ENCODE measurements at places on chromosomes 7 and 10. TPM values are rescaled to one million over a fixed set of nuclear protein-coding genes. Genes with fewer than 3 reads are reported as not detected.

CREB5 gene
- polyA plus RNA-seq: 17.9 TPM

STYXL1 gene
- polyA plus RNA-seq: 53.9 TPM

C10orf90 gene
- polyA plus RNA-seq: not detected

NRCAM gene
- polyA plus RNA-seq: 0.43 TPM

MLXIPL gene
- polyA plus RNA-seq: not detected

NPY gene
- polyA plus RNA-seq: not detected

C10orf105 gene
- polyA plus RNA-seq: not detected

PPP1R9A gene
- polyA plus RNA-seq: not detected

FFAR4 gene
- not detected for polyA plus RNA-seq

PPP1R17 gene
- not detected for polyA plus RNA-seq

RADIL gene
- 0.48 TPM for polyA plus RNA-seq

NRAP gene
- polyA plus RNA-seq: not detected

ELN gene
- 15.3 TPM for polyA plus RNA-seq

AEBP1 gene
- polyA plus RNA-seq: 5.7 TPM

BMI1 gene
- 19.7 TPM for polyA plus RNA-seq

HABP2 gene
- polyA plus RNA-seq: not detected

PRKAR1B gene
- 19.8 TPM for polyA plus RNA-seq

METTL27 gene
- 4.3 TPM for polyA plus RNA-seq

IDI2 gene
- not detected for polyA plus RNA-seq

CTNNA3 gene
- 0.19 TPM for polyA plus RNA-seq

LRRC61 gene
- 0.07 TPM for polyA plus RNA-seq

LRRD1 gene
- 0.02 TPM for polyA plus RNA-seq

PPA1 gene
- 69.4 TPM for polyA plus RNA-seq

FAM241B gene
- polyA plus RNA-seq: 1.2 TPM

CYP2C18 gene
- not detected for polyA plus RNA-seq

ADGRA1 gene
- polyA plus RNA-seq: not detected

CPA1 gene
- polyA plus RNA-seq: not detected

All from IMR-90 (cell line).